ENCODE measurements at places on chromosomes 6 and 20.
A peak's percentile ranks its signal among the peaks of the same experiment; 100 is the strongest.

GRCh38 chr6:28985462-28986164 is 19.5 kb downstream of the ZNF311 start:
- DNase-seq, result peak; percentile 98

GRCh38 chr6:99359800-99360199 is 10.3 kb upstream of the FAXC start:
- no peak for DNase-seq

DNA sequence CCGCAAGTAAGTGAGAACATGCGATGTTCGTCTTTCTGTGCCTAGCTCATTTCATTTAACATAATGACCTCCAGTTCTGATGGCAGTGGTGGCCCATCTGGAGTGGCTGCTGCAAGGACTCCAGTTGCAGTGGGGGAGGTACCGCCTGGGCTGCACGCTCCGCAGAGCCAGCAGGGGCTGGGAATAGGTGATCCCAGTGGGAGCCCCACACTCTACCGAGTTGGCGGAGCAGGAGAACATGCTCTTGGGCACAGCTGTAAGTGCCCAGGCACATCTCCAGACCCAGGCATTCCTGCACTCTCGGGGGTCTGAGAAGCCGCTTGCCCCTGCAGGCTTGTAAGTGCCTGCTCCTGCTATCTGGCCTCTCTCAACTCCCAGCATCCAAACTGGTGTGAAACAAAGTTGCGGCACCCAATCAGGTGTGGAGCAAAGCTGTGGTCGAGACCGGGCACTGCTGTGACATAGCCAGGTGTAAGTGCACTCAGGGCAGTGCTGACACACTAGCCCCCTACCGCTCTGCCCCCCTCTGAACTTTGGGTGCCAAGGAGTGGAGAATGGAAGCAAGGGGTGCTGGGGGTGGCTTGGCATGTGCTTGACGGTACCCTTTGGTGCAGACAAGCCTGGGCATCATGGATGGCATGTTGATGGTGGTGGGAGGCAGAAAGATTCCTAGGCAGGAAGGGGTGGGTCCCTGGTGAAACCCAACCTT is 130.2 kb downstream of the HTR1B start:
- DNase-seq, result no peak

- DNase-seq, result no peak
Measured at GRCh38 chr6:44250067-44250717, 3.3 kb downstream of the HSP90AB1 start.

DNA sequence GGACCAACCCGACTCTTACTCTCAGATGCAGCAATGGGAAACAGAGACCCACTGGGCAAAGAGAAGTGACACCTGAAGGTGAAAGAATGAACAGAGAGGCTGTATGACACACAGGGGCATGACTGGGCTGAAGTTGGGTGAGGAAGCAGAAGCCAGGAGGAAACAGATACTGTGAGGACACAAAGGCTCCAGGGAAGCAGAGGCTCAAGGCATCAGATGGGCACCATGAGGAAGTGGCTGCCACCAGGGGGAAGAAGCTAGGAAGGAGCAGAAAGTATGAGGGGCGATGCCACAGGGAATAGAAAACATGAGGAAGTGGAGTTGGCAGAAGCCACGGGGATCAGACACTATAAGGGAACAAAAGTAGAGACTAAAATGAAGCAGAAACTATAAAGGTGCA is 30.9 kb upstream of the OCSTAMP start:
- no peak for DNase-seq

DNA sequence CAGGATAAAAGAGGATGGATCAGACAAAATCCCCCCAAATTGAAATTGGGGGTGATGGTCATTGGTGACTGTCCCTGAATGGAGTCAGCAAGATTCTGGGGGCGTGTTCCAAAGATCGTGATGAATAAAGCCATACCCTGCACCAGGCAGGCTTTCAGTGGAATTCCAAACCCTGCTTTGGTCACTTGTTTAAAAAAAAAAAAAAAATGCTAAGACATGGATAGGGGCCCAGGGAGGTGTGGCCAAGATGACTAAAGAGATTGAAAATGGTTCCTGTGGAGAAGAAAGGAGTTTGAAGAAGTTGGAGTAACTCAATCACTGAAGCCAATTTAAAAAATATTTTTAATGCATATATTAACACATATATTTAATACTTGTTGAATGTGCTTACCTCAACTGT is 161.4 kb upstream of the KCNG1 start:
- DNase-seq, result no peak

GRCh38 chr6:143698759-143699429 is 21.1 kb downstream of the PHACTR2 start:
- DNase-seq, result no peak

GRCh38 chr6:364609-365540 is 26.7 kb upstream of the IRF4 start:
- no peak for DNase-seq

GRCh38 chr20:25056690-25057233 is 1.2 kb downstream of the ACSS1 start:
- no peak for DNase-seq
